Thoracic aorta (tissue), 2 donors: ENCODE measurements at places on chromosomes 4 and X.
A peak's percentile ranks its signal among the peaks of the same experiment; 100 is the strongest.

DNA sequence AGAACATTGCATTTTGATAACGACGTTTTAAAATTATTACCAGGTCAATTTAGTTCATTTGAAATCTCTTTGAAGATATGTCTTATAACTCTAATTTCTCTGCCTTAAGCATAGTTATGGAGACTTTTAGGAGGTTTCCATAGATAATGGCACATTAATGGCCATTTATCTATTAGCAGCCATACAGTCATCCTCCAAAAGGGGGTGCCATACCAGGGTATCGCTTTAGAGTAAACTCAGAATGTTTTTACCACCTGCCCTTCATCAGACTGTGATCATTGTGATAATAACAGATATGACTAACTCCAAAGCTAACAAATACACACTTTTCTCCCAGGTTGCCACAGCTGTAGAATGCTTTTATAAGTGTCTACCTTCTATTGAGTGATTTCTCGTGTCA lies 461.5 kb downstream of the FSTL5 start:
- no peak for DNase-seq

DNA sequence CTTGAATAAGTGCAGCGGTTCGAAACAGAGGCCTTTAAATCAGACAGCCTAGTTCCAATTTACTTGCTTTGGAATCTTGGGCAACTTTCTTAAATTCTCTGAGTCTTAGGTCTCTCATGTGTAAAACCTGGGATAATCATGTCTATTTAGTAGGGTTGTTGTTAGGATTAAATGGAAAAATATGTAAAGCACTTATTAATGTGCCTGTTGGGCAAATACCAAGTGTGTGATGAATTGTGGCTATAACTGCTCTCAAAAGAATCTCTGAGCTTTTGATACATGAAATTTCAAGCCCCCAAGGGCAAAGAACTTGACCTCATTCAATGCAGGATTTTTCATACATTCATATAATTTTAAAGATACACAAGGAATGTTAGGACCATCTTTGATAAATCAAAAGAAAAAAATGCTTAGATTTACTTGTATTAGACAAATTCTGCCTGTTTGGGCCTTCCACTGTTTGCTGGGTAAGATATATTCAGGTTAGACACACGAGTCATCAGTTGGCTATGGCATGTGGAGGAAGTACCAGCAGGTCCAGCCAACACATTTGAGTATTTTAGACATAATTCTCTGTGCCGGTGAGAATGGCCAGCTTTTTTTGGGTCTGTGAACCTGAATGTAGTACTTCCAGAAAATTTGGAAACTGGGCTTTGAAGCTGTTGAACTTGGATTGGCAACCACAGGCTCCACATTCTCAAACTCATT lies 241.4 kb upstream of the CNKSR2 start:
- no peak for DNase-seq

GRCh38 chrX:119537487-119537886 lies 27.7 kb downstream of the STEEP1 start:
- no peak for DNase-seq

GRCh38 chr4:76898385-76898692 lies 395 bp upstream of the SOWAHB start:
- DNase-seq = no peak

DNA sequence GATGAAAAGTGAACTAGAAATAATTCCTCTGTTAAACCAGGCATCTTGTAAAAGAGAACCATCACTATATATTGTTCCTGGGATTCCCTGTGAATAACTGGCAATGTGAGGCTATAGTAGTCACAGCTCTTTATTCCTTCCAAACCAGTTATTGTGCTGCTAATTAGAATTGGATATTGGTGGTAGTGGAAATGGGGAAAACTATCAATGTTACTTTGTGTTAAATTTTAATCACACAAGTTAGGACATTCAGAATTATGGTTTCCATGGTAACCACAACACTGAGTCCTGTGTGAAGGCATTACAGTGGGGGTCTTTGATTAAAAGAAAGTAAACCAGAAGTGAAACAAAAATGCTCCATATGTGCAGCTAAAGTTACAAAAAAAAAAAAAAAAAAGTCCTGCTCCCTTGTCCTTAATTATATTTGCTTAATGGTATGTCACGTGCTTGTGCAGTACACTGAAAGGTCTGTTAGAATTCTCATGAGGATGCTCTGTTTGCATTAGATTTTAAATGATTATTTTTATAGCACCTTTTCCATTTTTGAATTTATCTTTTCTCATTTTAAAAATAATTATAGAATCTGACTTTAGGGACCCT lies 200.4 kb downstream of the ADGRL3 start:
- DNase-seq = no peak

DNA sequence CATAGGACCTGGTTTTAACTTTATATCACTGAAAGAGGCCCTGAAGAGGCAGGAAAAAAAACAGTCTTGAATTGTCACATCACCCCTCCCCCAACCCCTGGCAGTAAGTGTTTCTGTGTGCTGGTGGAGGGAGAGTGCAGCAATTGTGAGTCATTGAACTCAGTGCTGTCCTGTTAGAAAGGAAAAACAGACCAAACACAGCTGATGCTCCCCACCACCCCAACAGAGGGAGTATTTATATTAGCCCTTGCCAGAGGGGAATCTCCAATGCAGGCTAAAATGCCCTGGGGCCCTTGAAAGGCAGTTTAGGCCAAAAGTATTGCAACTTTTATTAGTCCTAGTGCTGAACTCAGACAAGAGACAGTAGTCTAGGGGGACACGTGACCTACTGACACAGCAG lies 197.8 kb upstream of the AGTR2 start:
- no peak for DNase-seq

DNA sequence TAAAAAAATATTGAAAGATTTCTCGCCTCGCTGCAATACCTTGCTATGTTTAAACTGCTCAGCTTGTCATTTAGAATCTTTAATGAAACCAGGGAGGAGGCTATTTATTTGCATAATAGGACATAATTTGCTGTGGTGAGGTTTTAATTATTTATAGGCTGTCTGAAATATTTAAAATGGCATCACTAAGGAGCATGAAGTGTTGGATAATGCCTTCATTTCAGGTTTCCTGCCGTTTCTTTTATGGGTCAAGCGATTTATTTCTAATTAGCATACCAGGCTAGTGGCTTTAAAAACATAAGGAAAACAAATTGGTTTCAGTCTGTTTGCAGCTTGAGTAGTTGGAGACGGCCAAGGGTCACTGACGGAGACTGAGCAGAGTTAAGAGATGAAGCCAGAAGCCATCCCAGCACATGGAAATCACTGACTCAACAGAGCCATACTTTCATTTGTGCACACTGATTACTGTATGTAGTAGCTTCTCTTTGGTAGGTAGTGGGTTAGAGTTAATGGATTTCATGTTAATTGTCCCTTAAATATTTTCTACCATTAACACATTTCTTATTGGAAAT lies 1962.4 kb upstream of the TENM3 start:
- no peak for DNase-seq

- no peak for DNase-seq
These were observed 9.9 kb downstream of the NSG1 start for GRCh38 chr4:4396628-4397440.

GRCh38 chr4:119589165-119589564 lies 39.4 kb downstream of the PDE5A start:
- DNase-seq = no peak

DNA sequence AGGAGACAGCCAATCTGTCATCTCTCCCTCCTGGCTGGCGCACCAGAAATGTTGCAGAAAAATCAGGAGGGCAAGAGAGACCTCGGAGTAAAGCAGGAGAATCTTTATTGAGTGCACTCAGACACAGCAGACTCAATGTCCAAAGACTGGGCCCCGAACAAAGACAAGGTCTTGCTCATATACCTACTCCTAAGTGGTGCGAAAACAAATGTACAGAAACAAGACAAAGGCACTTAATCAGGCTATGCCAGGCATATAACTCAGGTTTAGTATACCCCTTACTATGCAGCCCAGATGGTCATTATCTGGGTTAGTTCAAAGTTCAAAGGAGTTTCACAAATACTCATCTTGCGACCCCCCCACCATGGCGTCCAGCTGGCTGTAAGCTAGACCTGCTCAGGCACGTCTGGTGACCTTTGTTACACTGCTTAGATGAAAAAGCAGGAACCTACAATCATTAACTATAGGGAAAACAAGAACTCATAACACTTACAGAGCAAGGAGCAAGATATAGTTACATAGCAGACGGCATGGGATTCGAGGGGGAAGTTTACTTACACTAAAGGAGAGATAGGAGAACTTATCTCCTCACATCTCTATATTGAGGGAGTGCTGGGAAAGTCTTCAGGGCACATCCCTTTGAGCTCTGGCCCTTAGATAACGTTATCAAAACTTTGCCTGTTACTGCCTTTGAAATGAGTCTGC lies 27.5 kb downstream of the SULT1E1 start:
- DNase-seq = no peak

DNA sequence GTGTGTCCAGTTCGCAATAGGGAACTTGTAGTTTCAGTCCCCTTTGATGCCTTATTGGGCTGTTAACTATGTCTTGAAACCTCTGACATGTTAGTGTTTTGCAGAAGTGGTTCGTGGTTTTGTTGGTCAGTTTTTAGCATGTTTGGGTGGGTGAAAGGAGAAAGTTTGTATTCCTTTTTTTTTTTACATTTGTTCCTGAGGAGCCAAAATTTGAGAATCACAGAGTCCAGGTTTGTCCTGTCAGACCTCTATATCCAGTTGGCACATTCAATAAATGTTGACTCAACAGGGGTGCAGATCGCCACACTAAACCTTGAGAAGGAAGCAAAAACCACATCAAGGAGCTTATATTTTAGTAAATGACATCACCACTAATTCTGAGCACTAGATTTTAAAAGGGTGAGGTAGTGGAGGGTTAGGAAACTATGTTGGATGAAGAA lies 26.2 kb downstream of the DLG3 start:
- DNase-seq = no peak

DNA sequence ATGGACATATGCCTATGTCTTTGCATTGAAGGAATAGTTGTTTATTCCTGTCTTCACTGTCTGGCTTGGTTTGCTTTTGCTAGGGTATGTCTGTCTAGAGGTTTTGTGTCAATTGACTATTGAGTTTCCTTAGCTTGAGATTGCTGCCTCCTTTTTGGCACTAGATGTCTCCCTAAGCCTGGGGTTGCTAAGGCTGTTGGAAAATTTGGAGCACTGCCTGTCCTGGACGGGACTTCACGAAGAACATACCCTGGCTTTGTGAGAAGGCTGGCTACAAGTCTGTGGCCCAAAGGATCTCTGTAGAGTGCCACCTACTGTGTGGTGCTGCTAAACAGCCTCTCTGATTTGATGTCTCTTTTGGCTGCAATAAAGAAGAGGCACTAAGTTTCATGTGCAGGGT lies 183.8 kb upstream of the NUDT10 start:
- DNase-seq = no peak

- no peak for DNase-seq
These were observed at the start of gene HS6ST2 for GRCh38 chrX:132958091-132958703. TSS of gene HS6ST2 (minus strand) at chrX:132958629.

DNA sequence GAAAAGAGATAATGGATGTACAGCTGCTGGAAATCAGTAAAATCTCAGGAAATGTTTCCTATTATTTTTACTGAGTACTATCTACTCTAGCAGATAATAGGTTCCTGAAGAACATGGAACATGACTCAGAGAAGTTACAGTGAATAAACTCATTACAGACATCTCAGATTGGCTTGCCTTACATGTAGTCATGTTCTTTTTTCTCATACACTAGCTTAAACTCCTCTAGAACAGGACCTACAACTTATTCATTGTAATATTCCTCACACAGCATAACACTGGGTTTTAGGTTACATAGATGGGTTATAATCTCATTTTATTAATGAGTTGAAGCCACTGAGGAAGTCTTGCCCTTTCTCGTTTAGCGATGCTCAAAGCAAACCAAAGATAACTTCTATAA lies 86.9 kb upstream of the BMP2K start:
- DNase-seq = no peak

- no peak for DNase-seq
These were observed 163.5 kb upstream of the TLL1 start for GRCh38 chr4:165709516-165709915.

DNA sequence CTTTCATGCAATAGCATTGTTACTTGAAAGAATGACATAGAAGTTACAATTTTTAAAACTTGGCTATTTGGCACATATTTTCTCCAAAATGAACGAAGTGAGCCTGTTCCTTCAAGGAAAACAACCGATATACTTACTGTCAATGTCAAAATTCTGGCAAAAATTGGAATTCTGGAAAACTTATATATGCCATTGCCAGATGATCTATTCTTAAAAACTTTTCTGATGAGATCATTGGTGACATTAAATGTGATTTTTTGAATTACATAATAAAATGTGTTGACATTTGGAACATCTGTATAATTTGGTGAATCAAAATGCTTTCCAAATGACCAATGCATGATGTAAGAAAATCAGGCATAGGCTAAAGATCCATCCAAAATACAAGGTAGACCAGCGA lies 209.0 kb downstream of the SCFD2 start:
- no peak for DNase-seq

- DNase-seq = peak; percentile 5
These were observed 464 bp downstream of the RAP1GDS1 start for GRCh38 chr4:98261405-98262291.

- DNase-seq = no peak
These were observed 41.3 kb upstream of the ANK2 start for GRCh38 chr4:113008135-113008534.

GRCh38 chrX:69021141-69021960 lies 143.9 kb downstream of the PJA1 start:
- DNase-seq = no peak

- DNase-seq = no peak
These were observed 523.1 kb downstream of the IQCM start for GRCh38 chr4:149292425-149293007.

GRCh38 chrX:133653358-133653757 lies 238.1 kb upstream of the GPC4 start:
- DNase-seq = no peak

- DNase-seq = no peak
These were observed 98.3 kb downstream of the HMX1 start for GRCh38 chr4:8773124-8773931.

GRCh38 chr4:94959307-94959706 lies 201.6 kb downstream of the BMPR1B start:
- no peak for DNase-seq

DNA sequence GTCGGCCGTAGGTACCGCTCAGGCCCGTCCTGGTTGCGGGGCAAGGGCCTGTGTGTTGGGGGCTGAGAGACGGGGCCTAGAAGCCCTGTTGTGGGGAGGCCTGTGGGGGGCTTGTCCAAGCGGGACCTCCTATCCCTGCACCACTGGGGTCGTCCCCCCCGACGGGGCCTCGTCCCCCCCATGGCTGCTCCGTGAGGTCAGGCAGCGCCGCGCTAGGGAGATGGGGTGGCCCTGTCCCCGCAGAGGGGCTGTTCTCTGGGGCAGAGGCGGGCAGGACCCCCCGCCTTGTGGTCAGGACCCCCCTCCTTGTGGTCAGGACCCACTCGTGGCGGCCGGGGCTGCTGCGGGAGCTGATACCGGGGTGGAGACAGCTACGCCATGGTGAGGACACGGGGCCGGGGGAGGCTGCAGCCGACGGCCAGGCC lies 12.1 kb upstream of the GTPBP6 start:
- DNase-seq = no peak

GRCh38 chr4:58766763-58767162 lies 1656.6 kb upstream of the IGFBP7 start:
- DNase-seq = no peak

DNA sequence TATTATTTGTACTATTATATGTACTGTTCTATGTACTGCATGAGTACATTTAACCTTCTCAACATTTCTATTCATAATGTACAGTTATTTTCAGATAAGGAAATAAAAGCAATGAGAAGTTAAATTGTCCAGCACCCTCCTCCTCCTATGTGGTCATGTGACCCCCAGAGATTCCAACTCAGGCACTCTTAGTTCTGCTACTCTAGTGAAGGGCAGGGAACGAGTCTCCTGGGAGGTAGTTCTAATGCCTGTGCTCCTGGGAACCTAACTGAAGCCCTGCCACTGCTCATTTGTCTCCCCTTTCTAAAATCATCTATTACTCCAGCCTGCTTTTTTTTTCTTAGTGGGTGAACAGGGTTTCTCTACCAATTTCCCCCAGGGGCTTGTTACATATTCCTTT lies 105.9 kb upstream of the GPRIN3 start:
- no peak for DNase-seq
